Fibroblast of skin of left quadriceps (primary cell): ENCODE measurements at places on chromosomes 3 and 15.

DNA sequence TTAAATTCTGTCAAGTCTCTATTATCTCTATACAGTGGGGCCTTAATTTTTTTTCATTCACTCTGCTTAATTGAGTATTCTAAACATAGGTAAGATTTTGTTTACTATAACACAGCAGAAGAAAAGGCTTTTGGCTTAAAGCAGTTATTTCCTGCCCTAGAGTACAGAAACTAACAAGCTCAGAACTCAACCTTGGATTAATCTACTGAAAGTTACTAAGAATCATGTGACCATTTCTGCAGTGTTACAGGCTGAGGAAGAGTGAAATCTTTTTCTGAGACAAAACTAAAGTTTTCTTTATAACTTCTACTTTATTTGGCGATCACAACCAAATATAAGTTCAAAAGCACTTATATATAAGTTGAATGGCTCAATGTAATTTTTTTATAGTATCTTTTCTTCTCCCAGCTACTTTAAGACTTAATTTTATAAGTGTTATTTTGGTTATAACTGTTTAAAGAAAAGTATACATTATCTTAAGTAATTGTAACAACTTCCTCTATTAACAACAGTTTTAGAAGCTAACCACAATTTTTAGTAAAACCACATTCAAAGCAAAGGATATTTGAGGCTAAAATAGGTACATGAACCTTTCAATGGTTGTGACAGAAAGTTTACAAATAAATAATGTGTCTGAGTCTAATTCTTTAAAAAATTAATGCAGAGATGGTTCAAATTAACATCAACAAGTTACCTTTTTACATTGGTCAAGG is 240.6 kb upstream of the NAALADL2 start:
- no peak for DNase-seq

GRCh38 chr3:158801201-158801600 is 653 bp upstream of the MFSD1 start:
- DNase-seq = no peak

GRCh38 chr3:10173926-10174435 is 9.3 kb downstream of the IRAK2 start:
- no peak for DNase-seq

GRCh38 chr3:17738921-17739320 is 3.5 kb downstream of the TBC1D5 start:
- no peak for DNase-seq

DNA sequence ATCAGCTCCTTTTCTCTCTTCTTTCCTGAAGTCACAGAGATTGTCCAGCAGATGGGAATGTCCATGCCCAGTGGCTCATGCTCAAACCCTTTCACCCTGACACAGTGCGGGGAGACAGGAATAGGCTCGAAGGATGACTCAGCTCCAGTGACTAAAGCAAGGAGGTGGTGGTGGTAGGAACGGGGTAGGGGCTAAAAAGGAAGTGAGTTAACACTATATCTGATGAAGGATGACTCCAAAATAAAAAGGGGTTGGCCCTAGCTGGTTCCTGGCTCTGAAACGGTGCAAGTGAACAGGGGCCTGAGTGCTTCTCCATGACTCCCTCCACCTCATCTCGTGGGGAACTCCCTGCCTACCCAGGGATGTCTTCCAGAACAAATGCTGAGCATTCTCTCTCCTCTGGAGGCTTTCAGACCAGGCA is 167.4 kb upstream of the LPP start:
- DNase-seq = peak; percentile 69

DNA sequence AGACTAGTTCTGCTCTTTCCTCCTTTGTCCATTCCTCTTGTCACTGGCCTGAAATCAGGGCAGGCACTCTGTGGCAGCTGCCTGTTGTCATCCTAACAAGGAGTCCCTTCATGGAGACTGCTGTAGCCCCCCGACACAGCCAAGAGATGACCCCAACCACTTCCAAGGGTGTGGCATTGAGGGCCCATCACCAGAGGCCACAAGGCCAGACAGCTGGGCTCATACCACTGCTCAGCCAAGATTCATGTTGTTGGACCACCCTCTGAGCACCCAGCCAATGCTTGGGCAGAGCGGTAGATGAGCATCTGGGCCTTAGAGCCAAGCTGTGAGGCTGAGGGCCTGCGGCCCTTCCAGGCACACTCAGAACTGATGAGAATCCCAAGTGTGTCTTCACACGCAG is 85.4 kb downstream of the EPHB1 start:
- no peak for DNase-seq

DNA sequence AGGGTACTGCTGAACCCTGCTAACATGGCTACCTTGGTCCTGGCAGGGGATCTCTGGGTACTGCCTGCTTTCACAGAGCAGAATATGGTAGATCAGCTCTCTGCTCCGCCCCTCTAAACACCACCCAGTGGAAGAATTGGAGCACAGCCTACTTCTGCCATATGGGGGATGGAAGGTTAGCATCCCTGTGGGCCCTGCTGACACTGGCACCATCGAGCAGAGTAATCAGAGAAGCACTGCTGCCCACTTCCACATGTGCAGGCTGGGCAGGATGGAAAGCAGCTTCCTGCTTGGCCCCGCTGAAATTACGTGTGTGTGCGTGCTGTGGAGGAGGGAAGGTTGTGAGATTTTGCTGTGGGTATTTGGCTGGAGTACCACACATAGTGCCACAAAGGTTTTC is 24.8 kb downstream of the CCR1 start:
- DNase-seq = no peak

- DNase-seq = no peak
These were observed 20.7 kb upstream of the PPARG start for GRCh38 chr3:12268049-12268735.

DNA sequence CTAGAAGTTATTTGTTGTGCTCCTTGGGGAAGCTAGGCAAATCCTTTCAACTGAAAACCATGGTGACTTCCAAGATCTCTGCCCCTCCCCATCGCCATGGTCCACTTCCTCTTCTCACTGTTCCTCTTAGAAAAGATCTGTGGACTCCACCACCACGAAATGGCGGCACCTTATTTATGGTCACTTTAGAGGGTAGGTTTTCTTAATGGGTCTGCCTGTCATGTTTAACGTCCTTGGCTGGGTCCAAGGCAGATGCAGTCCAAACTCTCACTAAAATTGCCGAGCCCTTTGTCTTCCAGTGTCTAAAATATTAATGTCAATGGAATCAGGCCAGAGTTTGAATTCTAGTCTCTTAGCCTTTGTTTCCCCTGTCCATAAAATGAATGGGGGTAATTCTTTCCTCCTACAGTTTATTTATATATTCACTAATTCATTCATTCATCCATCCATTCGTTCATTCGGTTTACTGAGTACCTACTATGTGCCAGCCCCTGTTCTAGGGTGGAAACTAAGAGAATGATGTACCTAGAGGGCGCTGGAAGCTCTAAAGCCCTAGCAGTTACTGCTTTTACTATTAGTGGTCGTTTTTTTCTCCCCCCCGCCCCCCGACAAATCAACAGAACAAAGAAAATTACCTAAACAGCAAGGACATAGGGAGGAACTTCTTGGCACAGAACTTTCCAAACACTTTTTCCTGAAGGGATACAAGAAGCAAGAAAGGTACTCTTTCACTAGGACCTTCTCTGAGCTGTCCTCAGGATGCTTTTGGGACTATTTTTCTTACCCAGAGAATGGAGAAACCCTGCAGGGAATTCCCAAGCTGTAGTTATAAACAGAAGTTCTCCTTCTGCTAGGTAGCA is 657 bp downstream of the PATL2 start:
- no peak for DNase-seq

DNA sequence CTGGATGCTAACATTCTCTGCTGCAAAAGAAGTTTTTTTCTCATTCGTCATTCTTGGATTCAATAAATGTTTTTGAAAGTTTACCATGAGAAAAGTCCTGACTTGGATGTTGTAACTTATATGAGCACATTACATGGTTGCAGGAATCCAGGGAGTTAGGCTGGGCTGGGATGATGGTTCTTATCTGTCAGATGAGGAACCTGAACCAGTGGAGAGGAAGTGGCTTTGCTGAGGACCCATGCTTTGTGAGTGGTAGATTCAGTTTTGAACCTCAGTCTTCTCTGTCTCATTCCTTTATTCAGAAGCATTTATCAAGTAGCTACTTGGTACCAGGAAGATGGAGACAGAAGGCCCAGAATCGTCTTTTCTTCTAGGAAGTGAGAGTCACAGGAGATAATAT is 3.7 kb upstream of the GASK1A start:
- DNase-seq = no peak

GRCh38 chr15:64651601-64652191 is 123.7 kb downstream of the RBPMS2 start:
- no peak for DNase-seq

DNA sequence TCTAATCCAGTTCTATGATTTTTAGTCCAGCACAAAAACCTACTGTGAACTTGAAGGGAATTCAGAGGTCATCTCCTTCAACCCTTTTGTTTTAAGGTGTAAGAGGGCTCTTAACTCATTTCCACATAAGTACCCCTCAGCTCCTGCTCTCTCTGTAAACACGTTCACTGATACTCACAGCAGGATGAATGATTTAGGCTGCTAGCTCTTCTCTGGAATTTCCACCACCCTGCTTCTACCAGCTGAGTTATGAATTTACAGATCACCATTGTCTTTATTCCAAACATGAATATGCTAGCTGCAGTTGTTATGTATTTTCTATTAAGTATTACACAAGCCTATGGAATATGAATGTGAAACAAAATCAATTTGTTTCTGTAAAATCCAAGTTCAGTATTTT is 101.3 kb upstream of the NANOGP8 start:
- DNase-seq = no peak

DNA sequence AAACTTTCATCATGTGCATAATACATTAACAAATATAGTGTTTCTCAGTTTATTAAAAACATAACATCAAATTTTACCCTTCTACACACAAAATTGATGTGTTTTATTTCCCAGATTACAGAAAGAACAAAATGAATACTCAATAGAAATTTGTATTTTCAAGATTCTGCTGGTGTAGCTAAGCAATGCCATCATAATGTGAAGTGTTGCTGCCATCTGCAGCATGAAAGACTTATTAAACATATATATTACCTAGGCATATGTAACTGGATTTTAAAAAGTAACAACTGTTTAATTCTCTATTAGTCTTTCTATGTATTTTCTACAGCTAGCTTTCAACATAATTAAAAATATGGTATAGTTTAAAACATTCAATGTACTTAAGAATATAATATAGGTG is 27.5 kb downstream of the PLSCR5 start:
- DNase-seq = peak; percentile 44

DNA sequence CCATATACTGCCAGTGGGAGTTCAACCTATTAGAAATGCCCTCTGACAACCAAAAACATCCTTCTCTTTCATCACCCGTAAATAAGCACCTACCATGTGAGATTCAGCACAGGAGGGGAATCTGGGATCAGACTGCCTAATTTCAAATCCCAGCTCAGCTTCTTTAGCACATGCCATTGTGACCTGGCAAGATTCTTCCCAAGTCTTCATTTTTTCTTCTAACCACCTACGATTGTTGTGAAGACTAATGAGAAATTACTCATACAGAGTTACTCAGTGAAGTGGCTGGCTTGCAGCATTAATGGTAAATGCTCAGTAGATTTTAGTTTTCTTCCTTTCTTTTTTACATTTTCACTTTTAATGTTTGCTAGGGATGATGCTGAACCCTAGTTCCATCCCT is 176.7 kb downstream of the PDZRN3 start:
- no peak for DNase-seq

DNA sequence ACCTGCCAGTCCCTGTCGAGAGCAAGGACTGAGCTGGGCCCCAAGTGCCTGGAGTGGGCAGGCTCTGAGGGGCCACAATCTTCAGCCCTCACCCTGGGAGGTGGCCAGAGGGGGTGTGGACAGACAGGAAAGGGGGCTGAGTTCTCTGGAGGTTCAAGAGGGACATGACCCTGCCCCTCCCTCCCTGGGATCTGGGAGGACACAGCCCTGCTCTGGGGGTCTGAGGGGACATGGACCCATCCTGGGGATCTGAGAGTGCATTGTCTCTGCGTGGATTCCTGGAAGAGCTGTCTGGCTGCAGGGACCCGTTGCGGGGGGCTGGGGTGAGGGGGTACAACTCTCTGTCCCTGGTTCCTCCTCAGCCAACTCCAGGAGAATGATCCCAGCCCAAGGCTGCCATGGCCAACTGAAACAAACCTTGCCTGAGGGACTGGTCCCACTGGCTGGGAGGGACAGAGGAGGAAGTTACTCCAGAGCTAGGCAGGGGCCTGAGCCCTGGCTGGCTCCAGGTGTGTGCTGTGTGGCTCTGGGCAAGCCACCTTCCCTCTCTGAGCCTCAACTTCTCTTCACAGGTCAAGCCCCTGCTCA is 29.0 kb downstream of the PTH1R start:
- DNase-seq = no peak

DNA sequence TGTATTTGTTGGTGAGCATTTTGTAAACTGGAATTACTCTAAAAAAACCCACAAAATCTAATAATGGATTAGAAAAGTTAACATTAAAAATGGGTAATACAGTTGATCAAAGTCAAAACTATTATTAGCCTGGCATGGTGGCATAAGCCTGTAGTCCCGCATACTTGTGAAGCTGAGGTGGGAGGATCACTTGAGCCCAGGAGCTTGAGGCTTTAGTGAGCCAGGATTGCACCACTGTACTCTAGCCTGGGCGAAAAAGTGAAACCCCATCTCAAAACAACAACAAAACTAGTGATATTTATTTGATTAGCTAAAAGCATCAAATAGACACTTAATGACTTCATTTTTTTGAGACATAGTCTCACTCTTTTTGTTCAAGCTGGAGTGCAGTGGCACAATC is 3.6 kb downstream of the SNX1 start:
- DNase-seq = no peak

- DNase-seq = no peak
These were observed 12.2 kb downstream of the CALML4 start for GRCh38 chr15:68192804-68193486.

GRCh38 chr3:129032716-129033115 is 27.9 kb upstream of the GP9 start:
- DNase-seq = no peak

DNA sequence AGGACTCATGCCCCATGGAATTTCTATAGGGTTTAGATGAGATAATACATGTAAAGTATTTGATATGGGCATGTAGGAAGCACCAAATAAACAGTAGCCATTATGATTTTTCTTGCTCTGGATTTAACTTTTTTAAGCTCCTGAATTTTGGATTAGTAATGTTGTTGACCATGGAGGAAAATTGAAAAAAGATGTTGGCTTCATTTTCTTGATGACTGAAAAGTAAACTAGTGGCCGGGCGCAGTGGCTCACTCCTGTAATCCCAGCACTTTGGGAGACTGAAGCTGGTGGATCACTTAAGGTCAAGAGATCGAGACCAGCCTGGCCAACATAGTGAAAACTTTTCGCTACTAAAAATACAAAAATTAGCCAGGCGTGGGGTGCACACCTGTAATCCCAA is 120.3 kb downstream of the PTPRG start:
- no peak for DNase-seq

DNA sequence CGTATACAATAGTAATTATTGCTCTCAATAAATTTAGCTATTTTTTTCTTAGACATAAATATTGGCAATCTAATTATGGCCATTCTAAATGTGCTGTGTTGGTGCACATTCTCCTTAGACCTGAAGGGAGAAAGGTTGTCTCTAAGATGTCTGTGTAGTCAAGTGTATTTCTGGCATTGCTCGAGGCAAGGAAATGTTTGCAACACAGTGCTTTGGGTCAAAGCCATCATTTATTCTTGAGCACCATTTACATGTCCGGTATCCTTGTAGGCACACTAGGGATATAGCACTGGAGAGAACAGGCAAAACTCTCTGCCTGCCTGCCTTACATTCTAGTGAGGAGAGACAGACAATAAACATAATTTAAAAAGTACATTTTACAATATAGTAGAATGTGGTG is 2.6 kb upstream of the PHLDB2 start:
- DNase-seq = no peak
